T-cell (primary cell): ENCODE measurements at places on chromosomes 16 and 17.

- no peak for DNase-seq
These were observed 148.8 kb downstream of the FOXL1 start for GRCh38 chr16:86727131-86727530.

- no peak for DNase-seq
These were observed 6.1 kb upstream of the PRSS8 start for GRCh38 chr16:31141489-31142108.

DNA sequence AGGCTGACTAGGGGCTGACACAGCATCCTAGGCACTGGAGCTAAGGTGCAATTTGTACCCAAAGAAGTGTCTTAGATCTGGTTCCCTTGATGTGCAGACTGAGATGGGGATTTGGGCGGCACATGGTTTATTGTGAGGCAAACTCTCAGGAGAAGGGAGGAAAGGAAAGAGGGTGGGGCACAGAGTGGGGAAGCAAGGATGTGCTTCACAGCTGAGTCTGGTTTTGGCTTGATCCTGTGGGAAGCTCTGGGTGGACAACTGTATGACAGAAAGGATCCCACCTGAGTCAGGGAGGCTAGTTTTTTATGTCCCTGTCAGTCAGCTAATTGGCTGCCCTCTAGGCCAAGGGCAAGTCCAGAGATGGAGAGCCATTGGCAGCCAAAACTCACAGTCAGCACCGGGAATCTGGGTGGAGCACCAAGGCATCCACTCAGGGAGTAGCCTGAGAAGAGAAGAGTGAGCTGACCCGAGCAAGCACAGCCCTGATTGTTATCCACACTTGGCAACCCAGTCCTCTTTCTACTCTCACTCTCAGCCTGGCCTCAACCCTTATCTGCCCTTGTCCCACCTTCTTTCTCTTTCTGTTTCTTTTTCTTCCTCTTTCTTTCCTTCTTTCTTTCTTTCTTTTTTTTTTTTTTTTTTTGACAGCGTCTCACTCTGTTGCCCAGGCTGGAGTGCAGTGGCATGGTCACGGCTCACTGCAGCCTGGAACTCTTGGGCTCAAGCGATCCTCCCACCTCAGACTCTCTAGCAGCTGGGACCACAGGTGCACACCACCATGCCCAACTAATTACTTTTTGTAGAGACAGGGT, 12.0 kb downstream of the ARL4D start:
- no peak for DNase-seq

DNA sequence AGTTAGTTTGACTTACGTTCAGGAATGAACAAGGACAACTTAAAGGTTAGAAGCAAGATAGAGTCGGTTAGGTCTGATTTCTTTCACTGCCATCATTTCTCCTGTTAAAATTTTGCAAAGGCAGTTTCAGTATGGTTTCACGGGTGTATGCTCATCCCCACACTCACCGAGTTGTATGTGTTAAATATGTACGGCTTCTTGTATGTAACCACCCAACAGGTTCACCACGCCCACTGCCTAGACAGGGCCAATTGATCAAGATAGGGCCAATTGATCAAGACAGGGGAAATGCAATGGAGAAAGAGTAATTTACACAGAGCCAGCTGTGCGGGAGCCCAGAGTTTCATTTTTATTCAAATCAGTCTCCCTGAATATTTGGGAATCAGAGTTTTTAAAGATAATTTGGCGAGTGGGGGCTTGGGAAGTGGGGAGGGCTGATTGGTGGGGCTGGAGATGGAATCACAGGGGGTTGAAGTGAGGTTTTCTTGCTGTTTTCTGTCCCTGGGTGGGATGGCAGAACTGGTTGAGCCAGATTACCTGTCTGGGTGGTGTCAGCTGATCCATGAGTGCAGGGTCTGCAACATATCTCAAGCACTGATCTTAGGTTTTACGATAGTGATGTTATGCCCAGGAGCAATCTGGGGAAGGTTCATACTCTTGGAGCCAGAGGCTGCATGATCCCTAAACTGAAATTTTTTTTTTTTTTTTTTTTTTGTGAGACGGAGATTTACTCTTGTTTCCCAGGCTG, 62.4 kb upstream of the PLCG2 start:
- peak; percentile 36 for DNase-seq

DNA sequence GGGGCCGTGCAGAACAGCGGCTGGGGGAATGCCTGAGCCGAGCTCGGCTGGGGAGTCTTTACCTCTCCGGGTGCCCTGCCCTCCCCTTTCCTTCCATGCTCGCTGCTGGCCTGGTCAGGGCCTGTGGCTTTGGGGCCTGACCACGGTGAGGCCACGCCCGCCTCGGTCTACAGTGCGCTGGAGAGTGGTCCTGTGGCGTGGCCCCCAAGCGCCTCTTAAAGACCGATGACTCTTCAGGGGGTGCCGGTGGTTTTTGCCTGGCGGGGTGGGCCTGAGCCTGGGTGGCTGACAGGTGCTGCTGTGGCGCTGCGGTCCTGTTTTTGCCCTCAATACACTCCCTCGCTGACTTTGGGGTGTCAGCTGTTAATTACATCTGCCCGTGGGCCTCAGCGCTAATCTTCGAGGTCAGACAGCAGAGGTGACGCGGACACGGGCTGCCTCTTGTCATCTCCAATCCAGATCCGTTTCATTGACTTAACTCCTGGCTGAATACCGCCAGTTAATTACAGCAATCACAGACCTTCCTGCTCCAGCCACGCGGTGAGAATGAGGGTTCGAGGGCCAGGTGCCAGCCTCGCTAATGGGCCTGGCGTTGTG, 29.7 kb downstream of the GSE1 start:
- no peak for DNase-seq

DNA sequence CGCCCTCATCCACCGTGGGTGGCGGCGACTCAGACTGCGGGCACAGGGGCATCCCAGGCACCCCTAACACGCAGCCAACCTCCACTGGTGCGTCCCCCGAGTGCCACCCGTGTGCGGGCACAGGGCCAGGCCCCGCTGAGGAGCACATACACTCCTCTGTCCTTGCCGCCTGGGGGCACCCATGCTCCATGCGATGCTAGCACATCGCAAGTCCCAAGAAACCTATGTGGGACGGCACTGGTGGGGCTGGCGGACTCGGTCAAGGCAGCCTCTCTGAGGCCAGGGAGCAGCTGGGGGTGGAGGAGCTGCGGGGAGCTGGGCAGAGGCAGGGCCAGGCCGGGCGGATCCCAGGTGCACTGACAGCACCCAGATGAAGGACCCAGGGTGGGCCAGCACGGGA, 4.0 kb downstream of the ZNF598 start:
- no peak for DNase-seq

- no peak for DNase-seq
These were observed 14.0 kb upstream of the MTMR4 start for GRCh38 chr17:58528443-58528842.

DNA sequence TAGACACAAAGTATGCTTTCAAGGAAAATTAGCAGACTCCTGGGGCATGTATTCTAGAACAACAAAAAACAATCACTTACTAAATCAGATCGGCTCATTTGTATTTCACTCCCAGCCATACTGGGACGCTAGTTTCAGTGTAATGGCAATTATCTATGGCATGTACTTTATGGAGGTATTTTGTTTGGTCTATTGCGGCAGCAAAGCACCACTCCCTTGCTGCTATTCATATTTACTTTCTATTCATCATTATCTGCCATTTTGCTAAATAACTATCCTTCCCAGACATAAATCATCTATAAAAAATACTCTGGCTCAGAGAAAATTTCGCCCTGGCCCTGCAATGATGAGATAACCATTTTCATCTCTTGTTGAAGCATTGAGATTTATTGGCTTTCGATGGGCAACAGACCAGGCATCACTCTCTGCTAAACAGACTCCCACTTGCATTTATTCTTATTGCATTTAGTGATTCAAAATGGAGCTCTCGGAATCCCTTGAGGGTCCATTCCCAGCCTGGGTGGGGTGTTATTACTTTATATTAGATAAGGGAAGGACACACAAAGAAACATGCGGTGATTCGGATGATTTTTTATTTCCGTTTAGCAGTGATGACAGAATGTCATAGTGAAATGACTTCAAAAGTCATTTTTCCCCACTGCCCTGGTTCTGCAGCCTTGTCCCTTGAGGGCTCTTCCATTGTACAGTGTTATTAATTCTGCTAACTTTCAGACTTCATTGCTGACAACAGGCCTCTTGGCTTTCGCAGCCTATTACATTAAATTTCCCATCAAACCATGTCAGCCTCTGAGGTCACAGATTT, 225.8 kb downstream of the IRX3 start:
- no peak for DNase-seq
